ENCODE measurements at places on chromosomes 7 and 10. TPM values are rescaled to one million over a fixed set of nuclear protein-coding genes. Genes with fewer than 3 reads are reported as not detected.

GRCh38 chr10:43211431-43212042 is 55.3 kb downstream of the RASGEF1A start:
- no peak for DNase-seq

DNA sequence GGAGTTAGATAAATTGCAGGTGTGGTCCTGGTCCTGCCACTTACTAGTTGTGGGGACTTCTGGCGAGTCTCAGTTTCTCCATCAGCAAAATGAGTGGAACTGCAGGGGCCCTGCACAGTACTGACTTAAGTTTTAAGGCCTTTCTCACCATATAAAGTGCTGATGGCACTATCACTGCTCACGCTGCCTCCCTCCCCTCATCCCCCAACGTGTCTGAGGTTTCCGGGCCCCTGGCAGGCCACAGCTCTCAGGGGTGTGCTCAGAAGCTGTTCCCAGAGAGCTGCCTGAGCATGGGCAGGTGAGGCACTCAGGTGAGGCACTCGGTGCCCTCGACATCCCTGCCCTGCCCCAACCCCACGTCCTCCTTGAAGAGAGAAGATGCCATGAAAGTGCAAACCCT is 74.2 kb downstream of the VOPP1 start:
- DNase-seq: no peak

Gene PCLO
- 19.8 TPM for total RNA-seq

- DNase-seq: no peak
These were observed 108.9 kb downstream of the RNLS start for GRCh38 chr10:88473989-88474883.

DNA sequence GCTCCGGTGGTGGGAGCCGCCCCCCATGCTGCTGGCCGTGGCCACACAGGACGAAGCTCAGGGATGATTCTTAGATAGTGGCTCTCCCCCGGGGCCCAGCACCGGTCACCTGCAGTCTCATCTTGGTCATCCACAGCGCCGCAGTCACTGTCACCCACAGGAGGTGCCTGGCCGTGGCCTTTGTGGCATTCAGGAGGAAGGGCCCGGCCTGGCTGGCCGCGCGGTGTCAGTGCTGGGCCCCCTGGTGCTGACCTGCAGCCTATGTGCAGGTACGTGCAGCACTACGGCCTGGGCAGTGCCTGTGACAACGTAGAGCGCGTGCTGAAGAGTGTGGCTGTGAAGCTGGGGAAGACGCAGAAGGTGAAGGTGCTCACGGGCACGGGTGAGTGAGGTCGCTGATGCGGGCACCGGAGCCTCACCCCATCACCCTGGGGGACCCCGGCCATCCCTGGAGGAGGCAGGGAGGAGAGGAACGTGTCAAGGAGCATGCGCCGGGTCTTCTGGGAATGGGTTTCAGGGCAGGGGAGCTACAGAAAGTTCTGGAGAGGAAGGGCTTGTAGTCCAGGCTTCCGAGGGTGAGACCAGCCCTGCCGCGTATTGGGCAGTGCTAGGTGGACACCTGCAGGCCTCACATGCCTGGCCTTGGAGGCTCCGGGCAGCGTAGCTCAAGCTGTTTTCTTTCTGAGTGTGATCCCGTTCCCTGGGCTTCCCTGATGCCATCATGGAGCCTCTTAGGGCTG is 5.0 kb downstream of the SPRN start:
- DNase-seq: no peak

DNA sequence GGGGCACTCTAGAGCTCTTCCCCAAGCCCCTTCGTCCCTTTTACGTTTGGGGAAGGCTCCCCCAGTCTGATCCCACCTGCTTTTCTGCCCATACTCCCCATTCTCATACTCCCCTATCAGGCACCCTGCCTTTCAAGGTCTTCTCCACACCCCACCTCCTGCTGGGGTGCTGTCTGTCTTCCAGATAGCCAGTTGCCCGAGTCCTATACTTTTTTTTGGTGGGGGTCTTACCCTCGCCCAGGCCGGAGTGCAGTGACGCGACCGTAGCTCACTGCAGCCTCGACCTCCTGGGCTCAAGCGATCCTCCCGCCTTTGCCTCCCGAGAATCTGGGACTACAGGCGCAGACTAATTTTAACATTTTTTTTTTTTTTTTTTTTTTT is 775 bp upstream of the ABHD11 start:
- DNase-seq: no peak

DNA sequence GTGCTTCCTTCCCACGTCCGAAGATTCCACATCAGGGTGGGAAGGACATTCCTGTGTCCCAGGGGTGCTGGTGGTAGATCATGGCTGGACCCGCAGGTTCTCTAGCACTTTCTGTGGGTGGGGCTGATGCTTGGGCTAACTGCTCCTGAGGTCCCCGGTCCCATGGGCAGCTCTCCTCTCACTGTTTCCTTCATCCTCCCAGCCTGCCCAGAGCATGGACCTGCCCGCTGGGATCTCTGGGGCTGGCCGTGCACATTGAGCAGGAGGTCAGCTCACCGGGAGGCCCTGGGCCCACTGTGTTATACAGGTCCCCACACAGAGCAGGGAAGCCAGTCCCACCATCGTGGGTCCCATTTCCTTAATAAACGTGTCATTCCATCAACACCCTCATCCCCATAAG is 502.3 kb downstream of the TCERG1L start:
- DNase-seq: no peak
